ENCODE measurements at places on chromosomes 3 and 15.

GRCh38 chr15:31230630-31231485, 95.8 kb upstream of the KLF13 start:
- DNase-seq: no peak

DNA sequence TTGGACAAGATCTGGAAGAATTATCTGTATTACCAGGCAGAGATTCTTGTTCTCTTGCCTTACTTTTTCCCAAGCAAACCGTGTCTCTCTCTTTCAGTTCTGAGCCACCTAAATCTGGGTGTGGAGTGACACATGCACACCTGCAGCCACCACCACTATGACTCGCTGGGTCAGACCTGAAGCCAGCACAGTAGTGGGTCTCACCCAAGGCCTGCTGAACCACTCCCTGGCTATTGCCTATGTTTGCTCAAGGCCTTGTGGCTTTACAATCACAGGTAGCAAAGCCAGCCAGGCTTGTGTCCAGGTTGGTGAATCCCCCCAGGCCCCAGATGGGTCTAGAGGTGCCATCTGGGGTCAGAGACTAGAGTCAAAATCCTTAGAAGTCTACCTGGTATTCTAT, 28.7 kb upstream of the COPB2 start:
- no peak for DNase-seq

GRCh38 chr3:31530960-31531335, 1.8 kb upstream of the STT3B start:
- DNase-seq: no peak

DNA sequence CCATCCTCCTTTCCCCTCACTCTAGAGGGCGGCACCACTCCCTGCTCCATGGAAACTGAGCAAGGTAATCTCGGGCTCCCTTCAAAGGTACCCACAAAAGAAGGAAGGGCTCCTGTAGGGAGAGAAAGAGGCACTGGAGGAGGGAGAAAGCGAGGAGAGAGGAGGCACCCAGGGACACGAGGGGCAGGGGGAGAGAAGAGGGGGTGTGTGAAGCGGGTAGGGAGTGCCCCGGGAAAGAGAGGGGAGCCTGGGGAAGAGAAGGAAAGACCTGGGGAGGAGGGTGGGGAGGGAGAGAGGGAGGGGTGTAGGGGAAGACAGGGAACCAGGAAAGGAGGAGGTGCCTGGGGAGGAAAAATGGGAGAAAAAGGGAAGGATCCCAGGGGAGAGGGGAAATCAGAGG, 523 bp downstream of the VILL start:
- no peak for DNase-seq

- DNase-seq: no peak
Observed at GRCh38 chr3:174218016-174218415, 641.1 kb upstream of the NAALADL2 start.

DNA sequence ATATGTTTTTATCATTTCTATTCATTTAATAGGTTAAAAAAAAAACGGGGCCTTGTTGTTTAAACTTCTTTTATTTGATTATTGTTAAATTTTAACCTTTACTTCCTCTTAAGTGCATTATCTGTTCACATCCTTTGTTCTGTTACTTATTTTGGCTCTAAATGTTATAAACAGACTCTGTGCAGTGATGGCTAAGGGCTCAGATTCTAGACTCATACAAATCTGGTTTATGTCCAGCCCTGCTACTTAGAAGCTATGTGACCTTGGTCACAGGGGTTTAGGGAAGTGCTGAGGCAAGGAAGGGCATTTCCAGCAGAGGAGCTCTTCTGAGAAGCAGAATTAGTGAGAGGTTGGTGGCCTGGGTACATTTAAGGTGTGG, 55.3 kb upstream of the VILL start:
- no peak for DNase-seq

DNA sequence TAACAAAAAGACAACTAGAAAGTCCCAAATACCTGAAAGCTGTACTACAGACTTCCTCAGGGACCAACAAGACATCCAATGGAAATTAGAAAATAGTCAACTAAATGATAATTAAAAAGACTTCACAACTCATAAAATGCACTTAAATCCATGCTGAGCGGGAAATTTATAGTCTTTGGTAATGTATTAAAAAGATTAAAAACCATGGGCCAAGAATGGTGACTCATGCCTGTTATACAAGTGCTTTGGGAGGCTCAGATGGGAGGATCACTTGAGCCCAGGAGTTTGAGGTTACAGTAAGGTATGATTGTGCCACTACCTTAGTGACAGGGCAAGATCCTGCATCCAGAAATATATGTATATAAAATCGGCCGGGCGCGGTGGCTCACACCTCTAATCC, 45.0 kb downstream of the CPEB1 start:
- DNase-seq: no peak

- DNase-seq: no peak
Observed at GRCh38 chr3:166986000-166986399, 394.1 kb downstream of the ZBBX start.

DNA sequence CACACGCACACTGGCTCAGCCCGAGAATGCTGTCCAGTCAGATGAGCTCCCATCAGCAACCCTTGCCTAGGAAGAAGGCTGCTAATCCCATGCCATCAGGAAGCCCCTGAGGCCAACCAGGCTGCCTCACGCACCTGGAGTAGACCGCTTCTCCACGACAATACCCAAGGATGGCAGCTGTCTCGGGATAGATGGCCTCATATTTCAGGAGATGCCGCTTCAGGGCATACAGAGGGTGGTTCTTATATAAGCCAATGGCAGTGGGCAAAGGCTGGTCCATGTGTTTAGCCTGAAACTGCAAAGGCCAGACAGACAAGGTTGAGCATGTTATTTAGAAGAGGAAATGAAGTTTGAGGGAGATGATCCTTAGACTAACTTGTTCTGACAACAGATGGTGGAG, 22.2 kb downstream of the XPC start:
- DNase-seq: no peak

- no peak for DNase-seq
Observed at GRCh38 chr3:196236223-196236622, 19.9 kb downstream of the SLC51A start.

DNA sequence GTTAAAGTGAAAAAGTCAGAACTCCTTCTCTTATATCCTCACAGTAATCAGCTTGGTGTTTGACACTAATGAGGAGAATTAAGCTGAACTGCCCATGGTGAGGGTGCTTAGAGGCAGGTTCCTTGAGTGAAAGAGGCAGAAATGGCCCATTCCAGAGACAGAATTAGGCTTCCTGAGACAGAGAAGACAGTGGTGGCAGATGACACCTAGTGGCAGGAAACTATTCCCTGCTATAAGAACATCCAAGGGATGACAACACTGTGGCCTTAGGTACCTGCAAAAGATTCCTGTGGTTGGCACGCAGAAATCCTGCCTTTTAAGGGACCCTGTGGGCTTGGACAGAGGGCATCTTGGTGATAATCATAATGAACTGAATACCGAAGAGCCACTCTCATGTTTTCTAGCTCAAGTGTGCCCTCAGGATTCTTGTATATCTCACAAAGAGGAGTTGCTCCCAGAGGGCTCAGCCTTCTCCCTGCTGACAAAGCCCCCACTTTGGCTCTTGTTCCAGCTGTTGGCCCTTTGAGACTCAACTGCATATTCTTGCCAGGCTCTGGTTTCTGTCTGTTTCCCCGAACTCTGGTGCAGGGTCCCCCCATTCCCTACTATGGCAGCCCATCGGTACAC, 56.0 kb downstream of the KBTBD12 start:
- DNase-seq: no peak

- DNase-seq: peak; percentile 5
Observed at GRCh38 chr3:196111939-196112386, 30.1 kb upstream of the TFRC start.

- DNase-seq: no peak
Observed at GRCh38 chr3:42098171-42098570, 7.0 kb downstream of the TRAK1 start.

GRCh38 chr15:52790169-52790708, at the start of gene ONECUT1:
Gene ONECUT1, minus strand, starts transcription at chr15:52790336. Its CDS starts 452 bp downstream, at chr15:52789884.
- no peak for DNase-seq
